Hematopoietic multipotent progenitor cell (in vitro differentiated cells): ENCODE measurements at places on chromosomes 1 and 21. TPM values are rescaled to one million over a fixed set of nuclear protein-coding genes. Genes with fewer than 3 reads are reported as not detected.

MROH7 gene
- 7.3 TPM for total RNA-seq

DNA sequence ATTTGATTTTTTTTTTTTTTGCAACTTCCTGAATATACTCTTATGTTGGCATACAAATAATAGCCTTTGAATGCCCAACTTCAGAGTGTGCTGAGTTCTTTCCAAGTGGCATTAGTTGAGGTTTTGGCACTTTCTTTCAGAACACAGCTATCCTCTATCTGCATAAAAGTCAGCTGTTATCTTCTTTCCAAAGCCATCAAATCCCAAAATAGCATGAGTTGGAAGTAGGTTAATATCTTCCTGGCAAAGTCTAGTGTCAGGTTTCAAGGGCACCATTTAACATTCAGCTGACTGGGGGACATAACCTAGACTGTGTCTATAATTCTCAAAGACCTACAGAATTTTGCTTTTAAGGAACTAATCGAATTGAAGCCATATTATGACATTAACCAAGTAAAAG, 223.9 kb downstream of the PLPP3 start:
- no peak for DNase-seq

CFAP107 gene
- not detected for total RNA-seq

C1orf141 gene
- not detected for total RNA-seq

GRCh38 chr1:31633117-31633516, 11.6 kb downstream of the PEF1 start:
- no peak for DNase-seq
